ENCODE measurements at places on chromosomes 2 and 18.

DNA sequence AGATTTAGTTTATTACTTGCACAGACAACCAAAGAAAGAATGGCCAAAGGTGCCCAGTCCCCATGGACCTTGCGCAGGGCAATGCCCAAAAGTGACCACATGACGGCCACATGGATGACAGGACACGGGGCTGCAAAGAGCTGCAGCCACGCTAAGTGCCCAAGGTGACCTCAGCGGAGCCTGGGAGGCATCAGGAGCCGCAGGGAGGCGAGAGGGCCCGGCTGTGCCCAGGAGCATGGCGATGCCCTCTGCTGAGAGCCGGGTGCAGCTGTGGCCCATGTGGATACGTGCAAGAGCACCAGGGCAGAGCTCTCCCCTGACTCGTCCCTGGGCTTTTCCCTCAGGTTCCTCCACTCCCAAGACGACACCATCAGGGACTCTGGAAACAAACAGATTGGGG lies 14.7 kb downstream of the HES6 start:
- DNase-seq = no peak

- peak; percentile 80 for DNase-seq
Observed at GRCh38 chr18:22977847-22978701, 44.9 kb downstream of the RBBP8 start.

DNA sequence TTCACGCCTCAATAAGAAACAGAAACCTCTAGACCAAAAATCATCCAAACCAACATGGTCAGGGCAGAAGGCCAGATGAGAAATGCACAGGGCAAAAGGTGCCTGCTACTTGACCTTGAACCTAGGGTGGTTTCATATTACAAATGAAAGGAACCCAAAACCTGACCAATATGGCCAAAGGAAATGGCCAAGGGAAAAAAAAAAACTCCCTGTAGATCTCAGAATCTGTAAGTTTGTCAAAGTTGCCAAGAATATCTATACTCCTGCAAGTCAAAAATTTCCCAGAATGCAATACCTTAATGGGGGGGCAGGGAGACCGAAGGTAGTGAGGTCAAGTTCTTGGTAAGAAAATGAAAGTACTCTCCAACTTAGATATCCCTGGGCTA lies 47.2 kb downstream of the HIBCH start:
- no peak for DNase-seq

DNA sequence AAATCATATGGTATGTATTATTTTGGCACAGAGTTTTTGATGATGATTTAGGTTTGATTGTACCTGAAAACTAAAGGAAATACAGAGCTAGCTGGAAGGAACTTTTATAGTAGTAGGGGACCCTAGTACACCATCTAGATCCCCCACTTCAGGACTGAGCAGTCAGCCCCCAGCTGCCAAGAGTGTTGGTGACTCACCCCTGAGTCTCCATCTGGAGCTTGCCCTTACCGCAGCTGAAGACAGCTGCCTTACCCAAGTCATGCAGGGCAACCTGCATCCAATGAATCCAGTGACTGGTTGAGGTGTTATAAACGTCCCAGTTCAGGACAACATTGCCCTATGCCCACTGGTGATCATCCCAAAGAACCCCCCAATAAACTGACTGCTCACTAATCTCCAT lies 15.3 kb downstream of the PMS1 start:
- peak; percentile 29 for DNase-seq

DNA sequence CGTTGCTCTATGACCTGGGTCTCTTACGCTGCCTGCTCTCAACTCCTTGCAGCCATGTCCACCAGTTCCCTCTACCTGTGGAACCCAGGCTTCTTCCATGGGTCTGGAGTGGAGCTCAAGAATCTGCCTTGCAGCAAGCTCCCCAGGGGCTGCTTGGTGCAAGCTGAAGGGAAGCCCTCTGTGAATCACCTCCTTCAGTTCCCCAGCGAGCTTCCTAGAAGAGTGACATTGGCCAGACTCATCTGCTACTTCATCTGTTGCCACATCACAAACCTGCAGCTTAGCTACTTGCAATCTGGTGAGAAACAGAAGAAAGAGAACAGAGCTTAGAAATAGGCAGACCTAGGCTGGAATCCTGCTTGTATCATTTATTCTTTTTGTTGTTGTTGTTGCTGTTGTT lies 9.8 kb upstream of the EFR3B start:
- no peak for DNase-seq

DNA sequence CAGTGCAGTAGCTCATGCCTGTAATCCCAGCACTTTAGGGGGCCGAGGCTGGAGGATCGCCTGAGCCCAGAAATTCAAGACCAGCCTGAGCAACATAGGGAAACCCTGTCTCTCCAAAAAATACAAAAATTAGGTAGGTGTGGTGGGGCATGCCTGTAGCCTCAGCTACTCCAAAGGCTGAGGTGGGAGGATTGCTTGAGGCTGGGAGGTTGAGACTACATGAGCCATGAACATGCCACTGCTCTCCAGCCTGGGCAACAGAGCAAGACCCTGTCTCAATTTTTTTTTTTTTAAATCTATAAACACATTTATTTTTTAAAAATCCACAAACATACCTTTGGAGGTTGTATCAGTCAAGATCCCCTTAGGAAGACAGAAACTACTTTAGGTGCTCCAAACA lies 326.3 kb downstream of the EPHA4 start:
- no peak for DNase-seq

GRCh38 chr2:225400546-225401400 lies 1.3 kb downstream of the NYAP2 start:
- DNase-seq = no peak

DNA sequence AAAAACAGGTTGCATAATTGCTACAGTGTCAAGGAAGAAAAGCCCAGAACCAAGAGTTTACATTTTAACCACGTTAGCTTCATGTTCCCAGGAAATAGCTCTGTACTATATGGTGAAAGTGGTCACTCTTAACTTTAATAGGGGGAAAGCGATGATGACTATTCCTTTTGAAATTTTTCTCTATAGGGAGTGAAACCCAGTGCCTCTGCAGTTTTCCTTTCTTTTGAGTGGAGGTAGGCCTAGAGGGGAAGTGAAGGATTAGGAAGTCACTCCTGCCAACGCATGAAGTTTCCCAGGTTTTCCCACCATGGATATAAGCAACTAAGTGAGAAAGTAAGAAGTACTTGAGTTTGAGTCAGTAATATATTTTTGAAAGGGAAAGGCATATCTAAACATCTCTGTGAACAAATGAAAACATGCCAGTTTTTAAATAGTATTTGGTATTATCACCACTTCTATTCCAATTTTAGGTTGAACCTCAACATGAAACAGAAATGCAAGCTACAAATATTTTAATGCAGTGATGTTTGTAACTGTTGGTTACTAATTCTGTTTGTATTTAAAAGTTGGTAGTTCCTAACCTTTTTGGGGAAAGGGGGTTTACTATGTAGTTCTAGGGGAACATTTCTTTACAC lies 91.9 kb downstream of the VRK2 start:
- no peak for DNase-seq

GRCh38 chr2:42324244-42324643 lies 36.8 kb downstream of the COX7A2L start:
- DNase-seq = no peak

All from stromal cell of bone marrow (primary cell).